Activated CD8-positive, alpha-beta memory T cell treated with anti-CD3 and anti-CD28 coated beads, Interleukin-2, amount 50 U/mL, for 4 hours (primary cell): ENCODE measurements at places on chromosomes 7 and 10.

- no peak for DNase-seq
These were observed 34.6 kb upstream of the HECW1 start for GRCh38 chr7:43077732-43078391.

GRCh38 chr10:88830643-88831268 is 20.9 kb downstream of the ANKRD22 start:
- no peak for DNase-seq

GRCh38 chr7:85695533-85695932 is 508.7 kb upstream of the SEMA3D start:
- DNase-seq: no peak

- no peak for DNase-seq
These were observed 412.0 kb downstream of the CNTNAP2 start for GRCh38 chr7:146528581-146528980.

- DNase-seq: no peak
These were observed 9.0 kb upstream of the PIP4K2A start for GRCh38 chr10:22723343-22723779.

- DNase-seq: no peak
These were observed 10.2 kb downstream of the GARS1 start for GRCh38 chr7:30604901-30605300.

- no peak for DNase-seq
These were observed 30.4 kb downstream of the TMEM270 start for GRCh38 chr7:73891178-73891885.

DNA sequence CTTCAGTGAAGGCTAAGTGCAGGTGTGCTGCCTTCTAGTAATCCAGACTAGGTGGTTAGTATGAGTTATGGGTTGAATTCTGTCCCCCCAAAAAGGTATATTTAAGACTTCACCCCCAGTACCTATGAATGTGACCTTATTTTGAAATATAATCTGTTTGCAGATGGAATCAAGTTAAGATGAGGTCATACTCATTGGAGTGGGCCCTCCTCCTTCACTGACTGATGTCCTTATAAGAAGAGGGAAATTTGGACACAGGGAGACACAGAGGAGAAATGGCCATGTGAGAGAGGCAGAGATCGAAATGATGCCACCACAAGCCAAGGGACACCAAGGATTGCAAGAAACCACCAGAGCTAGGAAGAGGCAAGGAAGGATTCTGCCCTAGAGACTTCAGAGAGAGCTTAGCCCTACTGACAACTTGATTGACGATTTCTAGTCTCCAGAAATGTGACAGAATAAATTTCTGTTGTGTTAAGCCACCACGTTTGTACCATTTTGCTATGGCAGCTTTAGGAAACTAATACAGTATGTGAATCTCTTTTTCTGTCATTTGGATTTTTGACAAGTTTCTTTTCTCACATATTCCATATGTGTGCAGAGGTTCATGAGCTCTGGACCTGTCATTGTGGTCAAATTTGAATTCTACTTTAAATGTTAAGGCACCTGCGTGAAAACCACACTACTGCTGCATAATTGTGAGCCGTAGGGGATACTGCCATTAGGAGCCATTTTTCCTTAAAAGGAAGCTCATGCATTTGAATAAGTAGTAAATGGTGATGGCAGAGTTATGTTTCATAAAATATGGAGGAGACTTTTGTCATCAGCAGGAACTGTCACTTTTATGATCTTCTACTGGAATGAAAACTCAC is 2.6 kb upstream of the RPA3 start:
- no peak for DNase-seq

GRCh38 chr10:5094265-5095205 is at the start of gene AKR1C3:
Gene AKR1C3, plus strand, starts transcription at chr10:5094414. Its CDS starts 31 bp downstream, at chr10:5094445.
- no peak for DNase-seq
